ENCODE measurements at places on chromosomes 13 and 19.

DNA sequence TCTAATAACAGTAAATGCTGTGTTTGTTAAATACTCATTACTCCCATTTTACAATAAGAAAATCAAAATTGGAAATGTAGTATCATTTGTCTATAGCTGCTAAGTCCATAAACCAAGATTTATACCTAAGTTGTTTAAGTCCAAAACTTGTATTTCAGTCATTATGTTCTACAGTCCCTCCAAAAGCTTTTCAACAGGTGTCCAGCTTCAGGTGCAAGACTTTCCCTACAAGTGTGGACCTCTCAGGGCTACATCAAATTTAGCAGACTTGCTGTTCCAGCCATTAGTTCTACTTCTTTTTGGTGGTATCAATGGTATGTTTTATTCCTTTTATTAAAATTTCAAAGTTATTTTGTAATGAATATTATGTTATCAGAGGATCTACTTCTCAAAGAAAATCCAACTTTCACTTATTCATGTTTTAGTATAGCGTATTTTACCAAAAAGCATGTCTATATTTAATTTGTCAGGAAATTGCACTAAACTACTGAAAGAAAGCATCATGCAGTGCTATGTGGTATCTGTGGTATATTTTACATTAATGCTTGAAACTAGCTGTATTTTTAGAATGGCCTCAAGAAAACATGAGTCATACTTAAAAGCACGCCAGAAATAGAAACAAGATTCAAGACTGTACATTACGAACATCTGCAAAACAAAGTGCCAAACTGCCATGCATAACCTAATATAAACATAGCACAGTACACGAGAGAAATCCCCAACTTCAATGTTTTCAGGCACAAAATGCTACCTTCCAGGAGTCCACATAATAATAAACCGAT, 44.5 kb downstream of the VWA8 start:
- no peak for DNase-seq

- no peak for DNase-seq
Measured at GRCh38 chr13:53201454-53202225, 173.0 kb downstream of the OLFM4 start.

- DNase-seq = no peak
Measured at GRCh38 chr19:56162258-56162657, 13.6 kb upstream of the GALP start.

GRCh38 chr13:73732350-73732749, 401.9 kb downstream of the KLF12 start:
- no peak for DNase-seq

- DNase-seq = no peak
Measured at GRCh38 chr13:94031609-94032008, 447.9 kb downstream of the DCT start.
